ENCODE measurements at places on chromosomes 3 and 15.

- H3K27ac ChIP-seq = no peak overlapping the region
- no peaks in the 10 kb centered on the region for H3K4me1 ChIP-seq
- no peaks in the 10 kb centered on the region for H3K36me3 ChIP-seq
- peaks cover 21% of the 10 kb centered on the region for H3K27me3 ChIP-seq
Observed at GRCh38 chr15:31440754-31441311, 114.2 kb downstream of the KLF13 start.

DNA sequence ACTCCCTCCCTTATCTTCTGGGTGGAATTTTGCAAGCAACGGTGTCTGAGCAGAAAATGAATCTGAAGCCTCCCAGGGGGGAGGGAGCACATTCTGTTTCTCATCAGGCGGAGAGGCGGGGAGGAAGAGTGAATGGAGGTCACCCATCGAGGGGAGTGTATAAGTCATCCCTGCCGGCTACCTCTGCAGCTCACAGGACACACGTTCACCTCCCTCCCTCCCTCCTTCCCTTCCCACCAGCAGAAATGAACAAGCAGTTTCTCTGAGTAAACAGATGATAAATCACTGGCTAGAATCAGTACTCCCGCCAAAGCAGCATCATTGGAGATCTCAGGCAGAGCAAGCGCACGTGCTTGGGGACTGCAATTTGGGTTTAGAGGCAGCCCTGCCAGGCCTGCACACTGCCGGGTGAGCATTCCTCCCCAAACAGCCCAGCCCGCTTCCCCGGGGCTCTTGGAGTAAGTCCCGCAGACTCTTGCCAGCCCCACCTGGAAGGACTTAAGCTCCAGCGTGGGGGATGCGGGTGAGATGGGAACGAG, 38.3 kb downstream of the CPN2 start:
- DNase-seq = peak; percentile 59
- no peak overlapping the region for H3K27ac ChIP-seq
- no peak overlapping the region for H3K4me3 ChIP-seq
- H3K36me3 ChIP-seq = no peaks in the 10 kb centered on the region

- DNase-seq = no peak
- no peaks in the 10 kb centered on the region for H3K4me1 ChIP-seq
- H3K27me3 ChIP-seq = no peaks in the 10 kb centered on the region
- H3K36me3 ChIP-seq = no peaks in the 10 kb centered on the region
- no peak overlapping the region for H3K27ac ChIP-seq
Observed at GRCh38 chr15:23629234-23629805, 18.3 kb downstream of the MAGEL2 start.

GRCh38 chr3:27673701-27674100, 48.4 kb downstream of the EOMES start:
- peak; percentile 73 for DNase-seq
- no peaks in the 10 kb centered on the region for H3K36me3 ChIP-seq
- H3K4me1 ChIP-seq = no peaks in the 10 kb centered on the region
- no peak overlapping the region for H3K27ac ChIP-seq
- H3K4me3 ChIP-seq = no peak overlapping the region
- peaks cover 6% of the 10 kb centered on the region for H3K27me3 ChIP-seq

DNA sequence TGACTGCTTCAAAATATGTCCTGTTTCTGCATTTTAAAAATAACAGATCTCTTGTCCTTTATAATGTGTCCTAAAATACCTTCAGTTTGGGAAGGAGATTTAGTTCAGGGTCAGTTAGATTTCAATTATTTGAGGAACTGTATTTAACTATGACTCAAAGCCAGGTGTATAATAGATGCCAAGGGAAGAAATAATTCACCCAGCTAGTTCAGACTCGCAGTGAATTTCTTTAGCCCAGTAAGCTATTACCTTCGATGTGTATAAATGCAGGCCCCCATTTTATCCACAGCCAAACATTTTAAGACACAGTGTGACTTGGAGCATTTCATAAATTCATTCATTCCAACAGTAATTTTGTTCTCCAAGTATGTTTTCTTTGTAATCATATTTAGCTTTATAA, 458.0 kb downstream of the ZNF385D start:
- no peak overlapping the region for H3K27ac ChIP-seq
- no peaks in the 10 kb centered on the region for H3K27me3 ChIP-seq
- no peak for DNase-seq
- H3K4me1 ChIP-seq = no peaks in the 10 kb centered on the region
- H3K36me3 ChIP-seq = no peaks in the 10 kb centered on the region

DNA sequence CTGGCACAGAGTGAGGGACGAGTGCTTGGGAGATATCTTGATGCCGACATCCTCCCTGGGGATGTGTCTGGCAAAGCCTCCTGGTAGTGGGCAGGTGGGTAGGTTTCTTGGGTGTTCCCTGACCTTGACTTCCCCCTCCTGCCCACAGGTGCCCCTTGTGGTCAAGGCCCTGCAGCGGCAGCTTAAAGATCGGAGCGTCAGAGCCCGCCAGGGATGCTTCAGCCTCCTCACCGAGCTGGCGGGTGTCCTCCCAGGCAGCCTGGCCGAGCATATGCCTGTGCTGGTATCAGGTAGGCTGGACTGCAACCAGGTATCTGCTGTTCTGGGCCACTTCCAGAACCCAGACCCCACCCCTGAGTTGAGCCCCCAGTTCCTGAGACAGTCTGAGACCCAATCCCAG, 19.2 kb downstream of the CAND2 start:
- DNase-seq = peak; percentile 77
- H3K4me1 ChIP-seq = no peaks in the 10 kb centered on the region
- H3K36me3 ChIP-seq = no peaks in the 10 kb centered on the region

- no peak overlapping the region for H3K27ac ChIP-seq
- H3K4me1 ChIP-seq = peaks cover 5% of the 10 kb centered on the region
- H3K4me3 ChIP-seq = no peak overlapping the region
- peaks cover 13% of the 10 kb centered on the region for H3K36me3 ChIP-seq
- H3K27me3 ChIP-seq = no peaks in the 10 kb centered on the region
- no peak for DNase-seq
Observed at GRCh38 chr3:49352890-49353421, 5.2 kb downstream of the GPX1 start.

DNA sequence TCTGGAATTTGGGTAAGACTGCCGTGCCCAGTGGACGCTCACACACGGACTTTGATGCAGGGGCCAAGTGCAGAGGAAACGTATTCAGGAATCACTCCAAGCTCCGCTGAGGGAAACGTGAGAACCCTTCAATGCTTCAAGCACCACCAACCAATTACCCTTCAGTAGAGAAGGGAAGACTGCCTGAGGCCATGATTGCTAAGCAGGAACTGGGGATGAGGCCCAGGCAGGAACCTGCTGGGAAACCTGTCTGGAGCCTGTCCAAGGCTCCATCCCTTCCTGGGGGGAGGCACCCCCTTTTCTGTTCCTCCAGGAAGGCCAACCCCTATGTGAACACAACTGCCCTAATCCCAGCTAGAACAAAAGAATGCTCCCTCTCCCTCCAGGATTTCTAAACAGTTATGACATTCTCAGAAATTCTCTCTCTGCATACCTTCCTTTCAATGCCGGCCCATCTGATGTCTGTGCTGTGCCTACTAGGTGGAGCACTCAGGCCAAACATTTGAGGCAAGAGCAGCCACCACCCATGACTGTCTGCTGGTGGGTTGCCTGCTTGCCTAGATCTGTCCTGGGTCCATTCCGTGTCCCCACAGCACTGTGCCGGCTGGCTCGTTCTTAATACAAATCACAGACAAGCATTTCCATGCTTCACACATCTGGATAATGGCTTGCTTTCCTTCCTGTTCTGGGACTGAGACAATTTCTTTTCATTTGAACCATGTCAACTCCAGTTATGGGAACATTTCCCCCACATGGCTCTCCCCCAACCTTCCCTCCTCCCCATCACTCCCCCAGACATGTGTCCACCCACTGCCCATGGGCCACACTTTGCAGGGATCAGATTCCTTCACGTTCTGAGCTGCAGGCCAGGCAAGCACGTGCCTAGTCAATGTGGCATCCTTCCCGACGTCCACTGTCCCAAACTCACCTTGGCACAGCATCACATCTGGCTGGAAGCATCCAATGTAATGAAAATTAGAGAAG, 149.4 kb downstream of the ADAMTS17 start:
- H3K4me1 ChIP-seq = no peaks in the 10 kb centered on the region
- H3K27me3 ChIP-seq = no peaks in the 10 kb centered on the region
- no peaks in the 10 kb centered on the region for H3K36me3 ChIP-seq
- H3K4me3 ChIP-seq = no peak overlapping the region

DNA sequence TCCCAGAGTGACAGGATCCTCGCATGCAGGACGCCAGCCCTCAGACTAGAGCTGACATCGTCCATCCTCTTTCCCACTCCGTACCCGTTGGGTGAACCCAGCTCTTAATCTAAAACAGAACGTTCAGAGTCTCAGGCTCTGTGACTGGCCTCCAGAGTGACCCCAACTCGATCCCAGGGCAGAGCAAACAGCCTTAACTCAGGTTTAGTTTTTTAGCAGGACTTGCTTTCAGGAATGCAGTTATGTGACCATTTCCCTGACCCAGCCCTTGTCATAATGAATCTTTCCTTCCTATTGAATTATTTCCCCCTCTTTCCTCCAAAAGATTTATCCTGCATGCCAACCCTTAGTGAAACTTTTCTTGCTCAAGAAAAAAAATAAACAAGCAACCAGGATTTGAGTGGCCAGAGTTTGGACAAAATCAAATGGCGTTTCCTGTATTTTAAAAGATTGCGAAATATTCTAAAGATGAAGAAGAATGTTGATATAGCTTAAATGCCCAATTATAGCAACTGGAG, 47.8 kb upstream of the RARB start:
- DNase-seq = no peak
- H3K36me3 ChIP-seq = no peaks in the 10 kb centered on the region
- no peaks in the 10 kb centered on the region for H3K4me1 ChIP-seq
- H3K27ac ChIP-seq = no peak overlapping the region
- H3K4me3 ChIP-seq = no peak overlapping the region

DNA sequence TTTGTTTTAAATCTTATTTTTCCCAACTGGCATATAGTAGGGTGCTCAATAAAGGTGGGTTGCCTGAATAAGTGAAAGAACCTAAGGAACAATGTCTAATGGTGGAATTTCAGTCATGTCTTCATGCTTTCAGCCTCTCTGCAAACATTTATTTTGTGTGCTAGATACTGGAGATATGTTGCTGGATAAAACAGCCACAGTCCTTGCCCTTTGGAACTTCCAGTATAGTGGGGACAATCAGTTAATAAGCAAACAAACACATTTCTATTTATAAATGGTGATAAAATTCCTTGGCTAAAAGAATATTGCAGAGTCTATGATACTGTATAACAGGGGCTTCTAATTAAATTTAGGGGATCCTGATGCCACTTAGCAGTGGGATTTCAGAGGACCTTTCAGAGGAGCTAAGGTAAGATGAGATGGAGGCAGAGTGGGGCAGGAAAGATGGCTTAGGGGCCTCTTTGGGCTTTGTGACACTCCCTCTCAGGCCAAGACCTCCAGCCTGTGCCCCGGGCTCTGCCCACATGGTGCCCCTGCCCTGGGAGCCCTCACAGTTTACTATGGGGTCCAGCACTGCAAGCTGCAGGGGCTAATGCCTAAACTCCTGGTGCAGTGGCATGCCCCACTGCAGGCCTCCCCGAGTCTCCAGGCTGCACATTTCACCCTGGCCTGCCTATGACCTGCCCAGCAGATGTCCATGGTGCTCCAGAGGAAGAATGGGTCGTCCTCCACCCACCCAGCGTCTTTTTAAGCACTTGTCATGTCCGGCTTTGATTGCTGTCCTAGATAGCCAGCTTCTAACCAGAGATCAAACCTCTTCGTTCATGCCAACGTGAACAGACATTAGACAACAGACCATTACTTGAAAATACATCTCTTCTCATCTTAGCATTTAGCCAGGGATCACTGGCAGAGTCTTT, 61.6 kb upstream of the PRR23C start:
- no peak overlapping the region for H3K4me3 ChIP-seq
- no peak overlapping the region for H3K27ac ChIP-seq
- no peak for DNase-seq
- H3K36me3 ChIP-seq = no peaks in the 10 kb centered on the region

Data from endodermal cell (in vitro differentiated cells).